CD4-positive, alpha-beta T cell treated with Interleukin-15 for 1 hour (primary cell): ENCODE measurements at places on chromosomes 16 and 17.

DNA sequence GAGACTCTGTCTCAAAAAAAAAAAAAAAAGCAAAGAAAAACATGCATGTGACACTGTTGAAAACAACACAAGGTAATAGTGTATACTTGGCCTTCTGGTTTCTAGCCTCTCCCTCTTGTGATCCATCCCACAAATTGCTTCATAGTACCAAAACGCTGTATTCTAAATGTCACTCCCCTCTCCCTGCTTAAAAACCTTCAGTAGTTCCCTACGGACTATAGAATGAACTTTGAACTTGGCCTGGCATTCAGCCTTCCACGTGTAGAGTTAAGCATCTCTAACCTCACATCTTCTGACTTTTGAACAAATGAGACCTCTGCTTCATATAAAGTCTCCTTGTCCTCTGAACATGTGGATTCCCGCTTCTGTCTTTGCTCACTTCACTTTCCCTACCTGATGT, 5.1 kb downstream of the ZNF821 start:
- DNase-seq, result no peak

DNA sequence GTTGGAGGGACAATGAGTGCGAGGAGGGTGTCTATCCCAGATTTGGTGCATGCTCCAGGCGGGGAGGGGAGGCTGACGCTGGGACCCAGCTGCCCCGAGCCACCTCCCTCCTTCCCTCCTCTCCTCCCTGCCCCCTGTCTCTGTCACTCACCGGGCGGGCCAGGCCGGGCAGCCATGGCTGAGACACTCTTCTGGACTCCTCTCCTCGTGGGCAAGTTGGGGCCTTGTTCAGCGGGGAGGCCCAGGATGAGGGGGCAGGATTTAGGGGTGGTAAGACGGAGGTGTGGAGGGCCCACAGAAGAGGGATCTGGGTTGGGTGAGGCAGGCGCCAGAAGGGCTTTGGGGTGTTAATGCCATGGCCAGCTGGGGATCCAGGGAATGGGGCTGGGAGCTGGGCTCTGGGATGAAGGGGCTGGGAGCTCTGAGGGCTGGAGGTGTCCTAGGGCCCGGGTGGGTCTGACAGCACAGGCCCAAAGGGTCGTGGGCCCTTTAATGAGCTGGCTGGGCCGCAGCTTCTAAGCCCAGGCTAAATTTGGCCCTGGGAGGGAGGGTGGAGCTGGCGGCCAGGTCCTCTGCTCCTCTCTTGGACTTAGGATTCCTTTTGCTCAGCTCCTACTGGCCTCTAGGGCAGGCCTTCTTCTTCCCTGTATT, at the start of gene SGCA:
Gene SGCA, plus strand, starts transcription at position 139 of the 651 bp plus-strand sequence. Its CDS starts 36 bp downstream, at position 175.
- DNase-seq, result no peak

DNA sequence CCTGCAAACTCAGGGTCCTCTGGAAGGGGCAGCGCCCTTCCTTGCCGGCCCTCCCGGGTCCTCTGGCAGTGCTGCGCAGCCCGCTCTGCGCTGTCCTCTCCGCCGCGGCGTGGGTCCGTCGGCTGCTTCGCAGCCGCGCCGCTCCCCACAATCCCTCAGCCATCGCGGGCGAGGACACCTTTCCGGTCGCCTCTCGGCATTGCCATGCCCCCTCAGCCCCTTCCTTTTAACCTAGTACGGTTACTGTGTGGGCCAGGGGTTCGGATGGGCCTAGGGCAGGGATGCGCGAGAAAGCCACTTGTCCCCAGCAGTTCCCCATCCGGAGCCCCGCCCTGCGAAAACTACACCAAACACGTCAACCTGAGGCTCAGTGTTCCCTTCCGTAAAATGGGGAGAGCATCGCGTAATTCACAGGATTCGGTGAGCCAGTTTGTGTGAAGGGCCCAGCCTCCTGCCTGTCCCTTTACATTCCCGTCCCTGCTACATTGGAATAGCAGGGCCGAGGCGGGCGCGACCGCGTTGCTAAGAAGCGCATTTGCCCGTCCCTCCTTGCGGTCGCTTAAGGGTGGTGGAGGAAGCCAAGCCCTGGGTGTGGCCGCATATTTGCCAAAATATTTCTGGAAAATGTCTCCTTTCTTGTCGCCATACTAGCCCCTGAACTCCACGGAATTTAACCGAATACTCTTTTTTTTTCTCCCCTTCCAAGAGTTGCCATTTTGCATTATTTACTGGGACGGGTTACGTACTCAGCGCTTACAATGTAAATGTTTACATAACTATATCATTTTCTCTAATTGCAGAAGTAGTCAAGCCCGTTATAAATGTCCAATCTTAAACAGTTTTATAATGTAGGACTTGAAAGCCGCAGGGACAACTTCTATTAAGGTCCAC, 13.2 kb downstream of the COPZ2 start:
- DNase-seq, result peak; percentile 37

DNA sequence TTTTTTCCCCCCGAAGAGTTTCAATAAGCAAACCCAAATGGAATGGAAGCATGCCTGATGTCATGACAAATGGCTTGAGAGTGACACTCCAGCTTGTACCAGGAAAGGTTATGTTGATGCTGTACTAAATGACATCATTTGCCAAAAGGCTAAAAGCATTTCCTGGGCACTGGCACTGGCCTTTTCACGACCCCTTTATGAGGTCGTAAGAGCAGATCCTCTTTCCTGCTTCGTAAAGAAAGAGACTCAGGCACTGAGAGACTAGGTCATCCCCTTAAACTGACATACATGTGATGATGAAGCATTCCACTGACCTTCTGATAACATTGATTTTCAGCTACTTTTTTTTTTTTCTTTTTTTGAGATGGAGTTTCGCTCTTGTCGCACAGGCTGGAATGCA, 30.5 kb downstream of the CEP295NL start:
- DNase-seq, result no peak

DNA sequence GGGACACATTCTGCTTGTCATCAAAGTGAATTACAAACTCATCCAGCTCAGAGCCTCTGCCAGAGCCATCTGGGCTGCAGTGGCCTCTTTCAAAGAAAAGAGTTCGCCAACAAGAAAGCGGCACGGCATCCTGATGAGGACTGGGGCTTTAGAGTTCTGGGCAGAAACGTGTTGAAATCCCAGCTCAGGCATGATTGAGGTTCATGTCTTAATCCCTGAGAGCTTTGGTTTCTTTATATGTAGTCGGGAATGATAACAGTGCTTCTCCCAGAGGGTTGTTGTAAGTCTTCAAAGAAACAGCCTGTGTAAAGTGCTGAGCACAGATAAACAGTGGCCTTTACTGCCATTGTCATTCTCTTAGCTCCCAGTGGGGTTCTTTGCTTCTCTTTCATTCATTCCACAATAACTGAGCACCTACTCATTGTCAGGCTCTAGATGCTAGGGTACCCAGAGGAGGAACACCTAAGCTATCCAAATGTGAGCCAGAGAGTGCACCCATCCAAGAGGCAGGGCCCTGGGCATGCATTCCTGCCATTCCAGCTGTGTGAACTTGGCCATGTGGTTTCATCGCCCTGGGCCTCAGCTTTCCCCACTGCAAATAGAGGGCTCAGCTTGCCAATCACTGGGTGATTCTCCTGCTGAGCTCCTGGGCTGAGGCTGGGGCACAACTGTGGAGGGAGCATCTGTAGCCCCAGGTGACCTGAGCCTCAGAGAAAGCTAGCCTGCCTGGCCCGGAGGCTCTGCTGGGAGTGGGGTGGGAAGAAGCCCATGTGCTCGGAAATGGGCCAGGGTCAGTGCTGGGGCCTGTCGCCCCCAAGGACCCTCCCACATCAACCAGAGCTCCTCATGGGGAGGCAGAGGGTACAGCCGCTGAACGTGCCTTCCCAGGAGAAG, 38.3 kb upstream of the CRHR1 start:
- DNase-seq, result no peak
